ENCODE measurements at places on chromosomes 12 and 14.

DNA sequence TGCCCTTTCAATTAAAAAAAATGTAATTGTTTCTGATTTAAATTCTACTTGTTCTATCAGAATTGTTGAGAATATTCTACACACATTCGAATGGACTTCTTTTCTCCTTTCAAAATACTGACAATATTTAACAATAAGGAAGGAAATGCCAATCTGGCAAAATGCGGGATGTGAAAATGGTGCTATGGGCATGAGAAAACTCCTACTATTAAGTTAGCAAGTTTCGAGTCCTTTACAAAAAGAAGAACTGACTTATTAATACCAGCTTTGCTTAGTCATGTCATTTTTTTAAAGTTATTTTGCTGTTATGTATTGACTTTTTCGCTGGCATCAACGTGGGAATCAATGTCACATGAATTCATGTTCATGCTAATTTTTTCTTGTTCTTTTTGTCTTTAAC, 31.7 kb upstream of the ARL1 start:
- DNase-seq, result no peak

- DNase-seq, result no peak
Observed at GRCh38 chr12:26402648-26403047, 207.3 kb downstream of the SSPN start.

DNA sequence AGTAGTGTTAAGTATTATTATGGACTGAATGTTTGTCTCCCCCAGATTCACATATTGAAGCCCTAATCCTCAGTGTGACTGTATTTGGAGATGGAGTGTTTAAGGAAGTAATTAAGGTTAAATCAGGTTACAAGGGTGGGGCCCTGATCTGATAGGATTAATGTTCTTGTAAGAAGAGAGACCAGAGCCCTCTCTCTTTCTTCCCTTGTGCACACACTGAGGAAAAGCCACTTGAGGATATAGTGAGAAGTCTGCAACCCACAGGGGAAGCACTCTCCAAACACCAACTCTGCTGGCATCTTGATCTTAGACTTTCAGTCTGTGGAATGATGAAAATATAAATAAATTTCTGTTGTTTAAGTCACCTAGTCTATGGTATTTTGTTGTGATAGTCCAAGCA, 2.2 kb upstream of the KLRG1 start:
- DNase-seq, result no peak

DNA sequence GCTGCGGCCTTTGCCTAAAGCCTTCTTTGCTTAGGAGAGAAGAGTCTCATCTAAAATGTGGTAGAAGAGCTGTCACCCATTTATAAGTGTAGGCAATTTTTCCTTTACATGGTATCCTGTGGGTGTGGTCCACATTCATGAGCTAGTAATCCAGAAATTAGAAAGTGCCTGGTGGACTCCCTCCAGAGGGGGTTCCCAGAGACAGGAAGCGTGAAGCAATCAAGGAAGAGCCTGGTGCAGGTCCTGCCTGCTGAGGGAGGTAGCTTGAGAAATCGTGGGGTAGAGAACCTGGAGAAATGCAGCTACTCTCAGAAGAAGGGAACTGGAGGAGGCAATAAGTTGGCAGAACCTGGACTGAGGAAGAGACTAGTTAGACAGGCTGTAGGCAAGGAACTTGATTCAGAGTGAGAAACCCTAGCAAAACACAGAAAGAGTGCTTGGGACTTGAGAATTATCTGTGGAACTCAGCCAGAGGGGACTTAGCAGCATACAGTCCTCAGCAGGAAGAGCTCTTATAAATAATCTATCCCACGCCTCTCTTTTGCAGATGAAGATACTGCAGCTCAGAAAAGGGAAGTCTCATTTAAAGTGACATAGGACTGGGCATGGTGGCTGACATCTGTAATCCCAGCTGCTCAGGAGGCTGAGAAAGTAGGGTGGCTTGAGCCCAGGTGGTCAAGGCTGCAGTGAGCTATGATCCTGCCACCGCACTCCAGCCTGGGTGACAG, 182.4 kb upstream of the CCND2 start:
- no peak for DNase-seq

GRCh38 chr12:121003650-121004049, 12.6 kb downstream of the C12orf43 start:
- DNase-seq, result no peak

- DNase-seq, result no peak
Observed at GRCh38 chr12:49583366-49584094, 15.6 kb upstream of the MCRS1 start.

DNA sequence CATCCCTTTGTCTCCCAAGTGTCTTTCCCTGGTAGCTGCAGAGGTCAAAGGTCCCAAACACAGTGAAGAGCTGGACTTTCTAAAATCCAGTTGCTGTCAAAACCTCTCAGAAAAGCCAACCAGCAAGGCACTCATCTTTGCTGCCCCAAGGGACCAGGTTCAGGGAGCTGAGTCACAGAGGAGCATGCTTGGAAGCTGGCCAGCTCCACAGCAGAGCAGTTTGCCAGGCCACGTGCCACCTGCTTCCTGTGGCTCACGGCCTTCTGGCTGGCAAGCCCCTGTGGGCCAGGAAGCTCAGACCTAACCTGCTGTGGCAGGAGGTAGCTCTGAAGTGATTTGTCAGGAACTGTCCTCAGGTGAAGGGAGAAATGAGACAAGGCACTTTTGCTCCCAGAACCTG, 3.6 kb downstream of the ISCU start:
- DNase-seq, result peak; percentile 91

GRCh38 chr14:72519543-72519942, 374.4 kb downstream of the DPF3 start:
- DNase-seq, result peak; percentile 17

- DNase-seq, result no peak
Observed at GRCh38 chr12:131381716-131382430, 329.0 kb upstream of the SFSWAP start.

DNA sequence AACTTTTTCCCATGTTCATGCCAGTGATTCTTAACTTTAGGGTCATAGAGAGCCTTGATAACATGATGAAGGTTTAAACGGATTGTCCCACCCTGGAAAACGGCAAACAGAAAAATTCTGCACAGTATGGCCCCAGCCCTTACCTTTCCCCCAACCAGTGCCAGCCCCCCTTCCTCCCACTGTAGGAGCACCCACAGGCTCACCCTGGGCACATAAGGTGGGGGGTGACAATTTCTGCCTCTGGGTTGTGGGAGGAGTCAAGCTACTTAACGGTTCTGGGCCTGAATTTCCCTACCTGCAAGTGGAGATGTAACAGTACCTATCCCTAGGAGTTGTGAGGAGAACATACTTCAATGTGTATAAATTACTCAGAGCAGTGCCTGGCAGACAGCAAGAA, 18.0 kb downstream of the XRCC3 start:
- no peak for DNase-seq

DNA sequence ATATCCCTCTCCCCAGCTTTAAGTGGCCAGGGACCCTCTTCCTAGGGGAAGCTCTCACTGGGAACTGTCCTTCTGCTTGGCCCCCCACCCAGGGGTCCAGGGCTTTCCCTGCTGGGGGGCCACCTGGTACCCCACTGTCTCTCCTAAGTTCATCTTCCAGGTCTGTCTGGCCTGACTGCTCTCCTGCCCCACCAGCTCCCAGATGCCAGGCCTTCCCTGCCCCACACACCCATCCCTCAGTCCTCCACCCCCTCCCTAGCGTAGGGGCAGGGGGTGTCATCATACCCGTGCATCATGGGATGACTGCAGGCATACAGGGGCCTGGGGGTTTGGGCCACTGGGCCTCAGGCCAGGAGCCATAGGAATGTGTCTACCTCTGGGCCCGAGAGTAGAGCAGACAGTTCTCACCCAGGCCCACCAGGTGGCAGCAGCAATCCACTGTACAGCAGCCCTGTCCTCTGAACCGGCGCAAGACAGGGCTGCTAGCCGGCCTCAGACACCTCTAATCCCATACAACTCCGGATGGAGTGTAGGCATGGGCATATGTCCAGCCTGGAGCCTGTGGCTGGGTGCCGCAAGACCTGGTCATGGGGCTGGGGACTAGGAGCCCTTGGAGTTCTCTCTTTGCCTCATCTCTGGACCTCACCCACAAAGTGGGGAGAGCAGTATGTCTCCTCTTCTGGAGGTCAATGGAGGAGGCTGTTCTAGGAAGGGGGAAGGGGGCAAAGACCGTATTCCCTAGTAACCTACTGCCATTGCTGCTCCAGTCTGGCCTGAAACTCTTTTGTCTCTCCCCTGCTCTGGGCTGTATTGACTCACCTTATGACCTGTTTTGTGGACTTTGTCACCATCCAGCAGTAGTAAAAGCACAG, 10.0 kb upstream of the SMARCD1 start:
- DNase-seq, result peak; percentile 87

DNA sequence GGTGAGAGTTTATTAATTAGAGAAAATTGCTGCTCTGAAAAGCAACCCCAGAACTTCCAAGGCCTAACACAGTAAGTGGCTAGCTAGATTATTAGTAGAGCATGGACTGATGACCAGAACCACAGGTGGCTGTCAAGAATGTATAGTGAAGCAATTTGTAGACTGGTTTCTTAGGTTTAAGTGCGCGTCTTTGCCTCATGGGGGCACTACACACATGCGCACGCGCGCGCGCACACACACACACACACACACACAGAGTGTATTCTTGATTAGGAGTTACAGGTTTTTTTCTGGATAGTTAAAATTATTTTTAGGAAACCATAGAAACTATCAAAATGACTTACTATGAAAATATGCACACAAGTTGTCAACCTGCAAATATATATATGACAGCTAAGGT, 66.5 kb downstream of the BHLHE41 start:
- DNase-seq, result peak; percentile 32

GRCh38 chr12:67534681-67535080, 113.9 kb upstream of the DYRK2 start:
- no peak for DNase-seq
